Hippocampal formation (tissue), 2 donors: ENCODE measurements at places on chromosomes 6 and 20.

DNA sequence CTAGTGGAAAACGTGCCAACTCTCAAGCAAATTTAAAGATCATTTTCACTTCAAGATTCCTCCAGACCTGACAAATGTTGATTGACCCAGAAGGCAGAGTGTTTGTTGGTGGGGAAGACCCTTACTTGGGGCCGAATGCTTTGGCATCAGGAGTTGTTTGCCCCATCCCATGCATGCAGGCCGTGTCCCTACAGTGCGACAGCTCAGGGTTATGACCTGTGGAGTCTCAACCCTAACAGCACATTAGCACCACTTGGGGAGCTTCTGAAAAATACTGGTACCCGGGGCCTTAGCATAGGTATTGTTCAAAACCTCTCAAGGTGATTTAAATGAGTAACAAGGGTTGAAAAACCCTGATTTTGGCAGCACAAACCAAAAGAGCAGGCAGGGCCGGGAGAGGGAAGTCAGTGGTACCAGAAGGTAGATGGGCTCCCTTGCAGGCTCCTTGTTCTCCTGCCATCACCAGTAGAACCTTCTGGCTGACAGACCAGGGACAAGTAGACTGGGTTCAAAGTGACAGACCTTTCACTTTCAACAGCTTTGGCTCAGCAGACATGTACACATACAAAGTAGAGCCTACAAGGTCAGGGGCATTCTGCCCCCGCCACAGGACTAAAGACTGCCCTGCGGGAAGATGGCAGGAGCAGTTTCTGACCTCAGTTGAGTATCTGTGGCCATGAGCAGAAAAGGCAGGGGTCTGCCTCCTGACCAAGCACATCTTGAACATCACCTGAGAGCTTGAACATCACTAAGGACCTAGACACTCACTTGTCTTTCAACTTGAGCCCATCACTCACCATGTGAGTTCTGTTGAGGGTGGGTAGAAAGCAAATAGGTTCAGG lies 39.6 kb downstream of the PLCG1 start:
- DNase-seq, result no peak

DNA sequence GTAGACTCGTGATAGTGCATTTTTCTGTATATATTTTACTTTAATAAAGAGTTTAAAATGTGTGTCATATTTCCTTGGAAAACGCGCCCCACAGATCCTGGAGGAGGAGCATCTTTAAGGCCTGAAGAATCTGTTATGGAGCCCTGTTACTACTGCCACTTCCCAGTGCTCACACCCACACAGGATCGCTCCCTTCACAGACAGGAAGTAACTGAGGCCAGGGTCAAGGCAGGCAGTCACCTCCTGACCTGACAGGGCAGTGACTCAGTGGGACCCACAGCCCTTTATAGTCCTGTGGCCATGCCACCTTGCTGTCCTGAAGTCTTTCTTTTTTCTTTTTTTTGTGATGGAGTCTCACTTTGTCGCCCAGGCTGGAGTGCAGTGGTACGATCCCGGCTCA lies 9.0 kb downstream of the RRBP1 start:
- no peak for DNase-seq

- DNase-seq, result no peak
Measured at GRCh38 chr6:54002116-54002515, 109.1 kb upstream of the MLIP start.

DNA sequence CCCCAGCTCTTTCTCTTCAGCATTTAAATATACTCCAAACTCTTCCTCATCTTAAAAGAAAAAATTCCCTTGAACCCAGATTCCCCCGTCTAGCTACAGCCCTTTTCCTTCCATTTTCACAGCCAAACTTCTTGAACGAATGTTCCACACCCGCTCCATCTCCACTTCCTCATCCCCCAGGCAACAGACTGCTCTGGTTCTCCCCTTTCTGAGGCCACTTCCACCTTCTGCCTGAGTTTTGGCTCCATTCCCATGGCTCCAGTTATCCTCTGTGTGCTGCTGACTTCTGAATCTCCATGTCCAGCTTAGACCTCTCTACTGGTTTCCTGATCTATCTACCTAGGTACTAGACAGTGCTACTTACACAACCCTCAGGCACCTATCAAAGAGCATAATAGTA lies 106.4 kb downstream of the RALGAPA2 start:
- DNase-seq, result no peak

DNA sequence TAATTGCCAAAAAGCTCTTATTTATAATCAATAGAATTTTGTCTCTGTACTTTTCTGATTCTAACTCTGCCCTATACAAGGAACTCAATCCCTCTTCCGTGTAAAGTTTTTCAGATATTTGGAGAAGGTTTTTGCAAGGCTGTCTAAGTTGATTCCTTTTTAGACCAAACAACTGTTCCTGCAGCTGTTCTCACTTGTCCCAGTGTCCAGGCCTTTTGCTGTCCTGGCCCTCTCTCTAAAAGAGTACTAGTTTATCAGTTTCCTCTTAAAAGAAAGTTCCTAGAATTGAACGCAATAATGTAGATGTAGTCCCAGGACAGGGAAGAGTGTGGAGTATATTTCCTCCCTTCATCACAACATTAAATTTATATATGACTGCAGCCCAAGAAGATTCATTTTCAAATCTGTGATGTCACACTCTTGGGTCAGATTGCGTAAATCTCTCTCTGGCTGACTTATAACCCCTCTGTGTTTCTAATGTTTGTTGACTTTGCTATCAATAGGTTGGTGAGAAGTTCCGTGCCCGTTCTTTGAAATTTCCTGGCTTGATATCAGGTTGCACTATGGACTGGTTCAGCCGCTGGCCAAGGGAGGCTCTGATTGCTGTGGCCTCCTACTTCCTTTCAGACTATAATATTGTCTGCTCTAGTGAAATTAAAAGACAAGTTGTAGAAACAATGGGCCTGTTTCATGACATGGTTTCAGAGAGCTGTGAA lies 139.4 kb upstream of the GLP1R start:
- no peak for DNase-seq

DNA sequence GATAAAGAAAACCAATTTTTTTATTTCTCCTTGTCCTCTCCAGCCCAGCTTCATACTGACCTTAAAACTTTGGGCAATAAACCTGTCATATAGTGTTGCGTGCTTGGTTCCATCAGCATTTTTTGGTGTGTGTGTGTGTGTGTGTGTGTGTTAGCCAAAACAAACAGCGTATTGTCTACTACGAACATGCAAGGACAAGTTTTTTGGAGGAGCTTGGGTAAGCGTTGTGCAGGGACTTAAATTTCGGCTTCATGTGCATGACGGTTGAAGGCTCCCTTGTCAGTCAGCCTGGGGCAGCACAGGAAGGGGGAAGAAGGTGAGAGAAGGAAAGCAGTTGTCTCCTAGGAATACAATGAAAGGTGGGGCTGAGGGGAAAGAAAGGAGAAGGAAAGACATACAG lies 62.0 kb upstream of the PAX1 start:
- DNase-seq, result no peak

- DNase-seq, result no peak
Measured at GRCh38 chr6:155646443-155646842, 190.8 kb upstream of the NOX3 start.

- no peak for DNase-seq
Measured at GRCh38 chr6:149860513-149860833, 3.7 kb downstream of the LRP11 start.

DNA sequence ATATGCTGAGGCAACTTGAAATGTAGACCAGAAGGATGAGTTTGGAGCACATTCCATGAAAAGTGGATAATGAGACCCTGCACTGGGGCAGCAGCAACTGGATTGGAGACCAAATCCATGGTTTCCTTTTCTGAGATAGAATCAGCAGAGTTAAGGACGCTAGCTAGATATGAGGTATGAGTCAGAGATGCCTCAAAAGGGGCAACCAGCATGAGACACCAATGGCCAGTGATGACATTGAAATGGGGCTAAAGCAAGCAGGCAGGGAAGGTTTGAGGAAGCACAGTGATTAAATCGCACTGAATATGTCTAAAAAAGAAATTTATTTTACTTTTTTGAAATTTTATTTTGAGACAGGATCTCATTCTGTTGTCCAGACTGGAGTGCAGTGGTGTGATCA lies 802.4 kb downstream of the TFAP2A start:
- no peak for DNase-seq

DNA sequence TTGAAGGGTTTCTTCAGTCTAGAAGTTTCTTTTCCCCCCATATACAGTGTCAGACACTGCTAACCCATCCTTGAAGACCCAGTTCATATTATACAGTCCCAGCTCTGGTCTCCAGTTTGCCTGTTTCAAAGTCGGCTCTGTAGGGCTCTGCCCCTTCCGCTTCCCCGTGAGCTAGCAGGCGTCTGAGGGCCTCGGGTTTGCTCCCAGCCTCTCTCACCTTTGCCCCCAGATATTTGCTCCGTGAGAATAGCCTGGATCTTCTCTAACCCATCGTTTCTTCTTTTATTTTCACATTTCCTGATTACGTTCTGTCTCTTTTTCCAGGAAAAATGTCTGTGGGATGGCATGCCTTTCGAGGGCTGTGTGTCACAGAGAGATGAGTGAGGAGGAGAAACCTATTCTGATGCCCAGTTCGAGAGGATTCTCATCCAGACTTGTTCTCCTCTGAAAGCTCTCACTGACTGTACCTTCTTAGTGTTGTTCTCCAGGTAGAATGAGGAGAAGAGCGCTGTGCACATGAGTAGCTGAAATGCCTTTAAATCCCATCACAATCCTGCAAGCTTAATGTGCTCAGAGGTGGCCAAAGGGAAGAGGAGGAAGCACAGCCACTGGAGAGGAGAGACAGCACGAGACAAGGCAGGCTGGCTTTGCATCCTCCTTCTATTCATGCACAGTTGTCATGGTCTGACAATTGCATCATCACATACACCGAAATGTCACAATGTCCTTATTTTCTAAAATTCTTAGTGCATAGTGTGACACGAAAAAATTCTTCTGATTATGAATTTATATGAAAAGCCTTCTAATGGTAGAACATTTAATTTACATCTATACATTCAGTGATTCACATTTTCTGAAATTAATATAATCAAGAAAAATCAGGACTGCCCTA lies 171.1 kb downstream of the FOXA2 start:
- DNase-seq, result no peak

DNA sequence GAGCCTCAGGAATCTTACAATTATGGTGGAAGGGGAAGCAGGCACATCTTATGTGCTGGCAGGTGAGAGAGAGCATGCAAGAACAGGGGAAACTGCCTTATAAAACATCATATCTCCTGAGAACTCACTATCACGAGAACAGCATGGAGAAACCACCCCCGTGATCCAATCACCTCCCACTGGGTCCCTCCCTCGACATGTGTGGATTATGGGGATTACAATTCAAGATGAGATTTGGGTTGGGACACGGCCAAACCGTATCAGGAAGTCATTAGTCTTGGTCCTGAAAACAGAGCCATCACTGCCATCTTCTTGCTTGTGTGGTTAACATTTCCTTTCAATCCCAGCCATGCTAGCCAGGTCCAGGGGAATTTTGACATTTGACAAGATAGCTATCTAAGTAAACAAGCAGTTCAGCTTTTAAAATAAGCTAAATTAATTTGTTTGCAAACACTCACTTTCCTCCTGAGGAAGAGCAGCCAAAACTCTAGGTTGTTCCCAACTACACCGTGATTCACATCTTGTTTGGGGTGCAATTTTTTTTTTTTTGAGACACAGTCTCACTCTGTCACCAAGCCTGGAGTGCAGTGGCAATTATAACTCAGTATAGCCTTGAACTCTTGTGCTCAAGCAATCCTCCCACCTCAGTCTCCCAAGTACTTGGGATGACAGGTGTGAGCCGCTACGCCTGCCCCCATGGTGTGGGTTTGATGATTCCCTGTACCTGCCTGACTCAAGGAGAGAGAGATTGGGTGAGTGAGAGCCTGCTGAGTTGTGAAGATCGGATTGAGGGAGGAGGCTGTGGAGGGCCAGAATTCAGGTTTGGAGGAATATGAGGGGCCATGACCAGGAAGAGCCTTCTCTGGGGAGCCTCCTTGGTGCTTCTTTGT lies 13.0 kb upstream of the PPP1R14C start:
- no peak for DNase-seq

- no peak for DNase-seq
Measured at GRCh38 chr20:17892189-17892938, 76.2 kb downstream of the SNX5 start.

- no peak for DNase-seq
Measured at GRCh38 chr20:40233406-40233805, 455.6 kb downstream of the MAFB start.

- DNase-seq, result peak; percentile 54
Measured at GRCh38 chr6:83055366-83055964, 10.2 kb downstream of the UBE3D start.

GRCh38 chr6:13370623-13371022 lies 42.3 kb upstream of the TBC1D7 start:
- DNase-seq, result no peak

DNA sequence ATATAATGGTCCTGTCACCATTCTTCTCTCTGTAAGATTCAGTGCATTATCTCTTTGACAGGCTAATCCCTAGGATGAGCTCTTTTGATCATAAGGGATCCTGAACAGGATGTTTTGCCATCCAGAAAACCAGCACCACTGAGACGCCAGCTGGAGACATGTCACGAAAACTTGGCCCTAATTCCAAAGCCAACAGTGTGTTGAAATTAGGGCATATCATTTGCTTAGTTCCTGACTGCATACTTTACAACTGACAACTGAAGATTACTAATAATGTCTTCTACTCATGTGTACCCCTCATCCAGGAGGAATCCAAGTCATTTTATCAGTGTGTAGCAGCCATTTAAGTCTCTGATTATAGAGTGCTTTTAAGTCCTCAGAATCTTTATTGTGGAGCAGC lies 243.6 kb downstream of the KCNQ5 start:
- DNase-seq, result no peak

GRCh38 chr6:18654821-18655220 lies 267.7 kb downstream of the RNF144B start:
- DNase-seq, result no peak

DNA sequence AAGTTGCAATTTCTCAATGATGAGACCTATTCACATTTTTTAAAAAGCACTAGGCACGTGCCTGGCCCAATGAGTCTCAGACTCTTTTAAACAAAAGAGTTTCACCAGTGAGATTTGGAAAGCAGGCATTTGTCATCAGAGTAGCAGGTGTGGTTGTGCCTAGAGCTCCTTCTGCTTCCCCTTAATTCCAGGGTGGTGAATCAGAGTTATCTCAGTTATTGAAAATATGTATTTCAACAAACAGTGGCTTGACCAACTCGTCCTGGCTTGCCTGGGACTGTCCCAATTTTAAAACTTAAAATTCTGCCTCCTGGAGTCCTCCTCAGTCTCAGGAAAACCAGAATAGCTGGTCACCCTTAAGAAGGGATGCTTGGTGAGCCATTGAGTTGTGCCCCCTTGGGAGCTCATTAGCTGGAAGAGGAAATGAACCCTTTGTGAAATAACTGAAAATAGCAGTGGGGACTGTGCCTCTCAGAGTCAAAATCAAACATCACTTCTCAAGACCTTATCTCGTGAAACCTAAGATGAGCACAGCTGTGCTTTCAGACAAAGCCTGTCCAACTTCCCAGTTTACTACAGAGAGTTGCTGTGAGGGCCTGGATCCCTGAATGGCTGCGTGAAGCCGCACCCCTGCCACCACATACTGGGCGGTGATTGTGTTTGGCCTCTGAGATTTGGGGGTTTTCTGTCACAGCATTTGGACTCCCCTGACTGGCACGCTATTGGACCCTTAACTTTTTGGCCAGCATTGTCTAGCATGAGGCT lies 116.3 kb downstream of the ANKRD60 start:
- DNase-seq, result no peak

- DNase-seq, result no peak
Measured at GRCh38 chr20:34549291-34549928, 9.1 kb upstream of the MAP1LC3A start.
